Vagina (tissue), 2 donors: ENCODE measurements at places on chromosomes 16 and 17. TPM values are rescaled to one million over a fixed set of nuclear protein-coding genes. Genes with fewer than 3 reads are reported as not detected.
A peak's percentile ranks its signal among the peaks of the same experiment; 100 is the strongest.

The CCL15 gene
- total RNA-seq, result not detected

The PHB1 gene
- total RNA-seq, result 58.7 TPM

The OMG gene
- total RNA-seq, result not detected

The SLC16A5 gene
- total RNA-seq, result 26.8 TPM

DNA sequence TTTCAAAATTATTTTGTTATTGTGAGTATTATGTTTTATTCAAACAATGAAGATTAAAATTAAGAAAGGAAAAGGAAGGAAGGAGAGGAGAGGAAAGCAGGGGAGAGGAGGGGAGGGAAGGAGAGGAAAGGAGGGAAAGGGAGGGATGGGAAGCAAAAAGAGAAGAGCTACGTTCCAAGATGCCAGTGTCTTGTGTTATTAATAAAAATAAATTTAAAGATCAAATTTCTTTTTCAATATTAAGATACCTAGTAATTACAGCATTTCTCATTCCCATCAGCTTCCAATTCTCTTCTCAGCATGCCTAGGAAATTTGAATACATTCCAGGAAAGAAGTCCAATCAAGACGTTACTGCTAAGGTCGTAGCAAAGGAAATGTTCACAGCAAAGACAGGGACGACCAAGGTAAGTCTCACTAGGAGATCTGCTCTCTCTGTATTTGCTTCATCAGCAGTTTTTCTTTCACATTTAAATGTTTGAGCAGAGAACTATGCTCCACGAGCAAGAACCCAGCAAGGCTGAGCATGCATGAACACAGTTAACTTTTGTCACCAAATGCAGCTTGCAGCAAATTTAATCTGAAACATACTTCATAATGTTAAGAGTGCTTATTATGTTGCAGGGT is 63.3 kb upstream of the HLF start:
- no peak for DNase-seq

DNA sequence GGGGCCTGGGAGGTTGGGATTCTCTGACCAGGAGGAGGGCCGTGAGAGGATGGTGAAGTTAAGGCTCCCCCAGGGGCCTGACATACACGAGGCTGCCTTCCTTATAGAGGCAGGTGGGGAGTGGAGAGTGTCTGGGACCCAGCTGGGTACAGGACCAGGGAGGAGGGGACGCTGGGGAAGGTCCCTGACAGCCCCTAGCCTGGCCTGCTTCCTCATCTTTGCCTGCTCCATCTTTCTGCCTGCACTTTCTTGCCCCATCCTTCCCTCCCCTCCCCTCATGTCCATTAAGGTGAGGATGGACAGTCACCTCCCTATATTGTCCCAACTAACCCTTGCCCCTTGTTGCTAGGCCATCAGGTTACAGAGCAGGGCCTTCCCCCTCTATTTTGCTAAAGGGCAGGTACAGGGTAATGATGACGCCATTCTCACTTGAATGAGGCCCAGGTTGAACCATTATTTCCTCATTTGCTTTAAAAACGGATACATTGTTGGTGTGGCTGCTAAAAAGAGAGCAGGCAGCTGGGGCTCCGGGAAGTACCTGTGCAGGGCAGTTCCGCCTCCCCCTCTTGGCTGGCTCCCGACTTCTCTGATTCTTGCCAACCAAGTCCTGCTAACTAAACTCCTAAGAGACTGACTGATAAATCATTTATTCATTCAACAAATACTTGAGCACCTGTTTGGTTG is 1.3 kb downstream of the C17orf99 start:
- no peak for DNase-seq

- DNase-seq, result no peak
These were observed 11.5 kb downstream of the ZNF597 start for GRCh38 chr16:3431779-3432219.

DNA sequence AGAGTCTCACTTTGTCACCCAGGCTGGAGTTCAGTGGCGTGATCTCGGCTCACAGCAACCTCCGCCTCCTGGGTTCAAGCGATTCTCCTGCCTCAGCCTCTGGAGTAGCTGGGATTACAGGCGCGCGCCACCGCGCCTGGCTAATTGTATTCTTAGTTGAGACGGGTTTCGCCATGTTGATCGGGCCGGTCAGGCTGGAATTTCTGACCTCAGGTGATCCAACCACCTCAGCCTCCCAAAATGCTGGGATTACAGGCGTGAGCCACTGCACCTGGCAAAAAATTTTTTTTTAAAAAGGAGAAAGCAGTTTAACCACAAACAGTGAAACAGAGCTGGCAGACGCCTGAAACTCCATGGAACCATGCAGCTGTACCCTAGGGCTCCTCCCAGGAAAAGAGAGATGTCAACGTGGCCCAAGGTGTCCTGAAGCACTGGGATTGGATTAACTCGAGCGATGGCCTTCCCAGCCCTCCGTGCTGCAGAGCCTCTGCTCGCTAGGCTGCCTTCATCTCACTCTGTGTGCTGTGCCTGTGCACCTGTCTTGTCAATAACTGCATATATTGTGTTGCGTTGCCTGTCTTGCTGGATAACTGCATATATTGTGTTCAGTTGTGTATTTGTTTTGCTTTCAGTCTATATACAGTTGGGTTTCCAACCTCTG is 29.6 kb upstream of the FOXK2 start:
- no peak for DNase-seq

- no peak for DNase-seq
These were observed 31.8 kb upstream of the TENT4B start for GRCh38 chr16:50121278-50121677.

GRCh38 chr17:35286120-35286781 is 43.4 kb downstream of the SLFN5 start:
- DNase-seq, result no peak

DNA sequence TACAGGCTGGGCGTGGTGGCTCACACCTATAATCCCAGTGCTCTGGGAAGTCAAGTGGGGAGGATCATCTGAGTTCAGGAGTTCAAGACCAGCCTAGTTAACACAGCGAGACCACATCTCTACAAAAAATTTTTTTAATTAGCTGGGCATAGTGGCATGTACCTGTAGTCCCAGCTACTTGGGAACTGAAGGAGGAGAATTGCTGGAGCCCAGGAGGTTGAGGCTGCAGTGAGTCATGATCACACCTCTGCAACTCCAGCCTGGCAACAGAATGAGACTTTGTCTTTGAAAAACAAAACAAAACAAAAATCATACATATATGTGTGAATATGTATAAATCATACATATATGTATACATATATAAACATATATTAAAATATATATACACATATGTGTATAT is 54.1 kb upstream of the MARCHF10 start:
- peak; percentile 19 for DNase-seq
